ENCODE measurements at places on chromosomes 6 and 20.

DNA sequence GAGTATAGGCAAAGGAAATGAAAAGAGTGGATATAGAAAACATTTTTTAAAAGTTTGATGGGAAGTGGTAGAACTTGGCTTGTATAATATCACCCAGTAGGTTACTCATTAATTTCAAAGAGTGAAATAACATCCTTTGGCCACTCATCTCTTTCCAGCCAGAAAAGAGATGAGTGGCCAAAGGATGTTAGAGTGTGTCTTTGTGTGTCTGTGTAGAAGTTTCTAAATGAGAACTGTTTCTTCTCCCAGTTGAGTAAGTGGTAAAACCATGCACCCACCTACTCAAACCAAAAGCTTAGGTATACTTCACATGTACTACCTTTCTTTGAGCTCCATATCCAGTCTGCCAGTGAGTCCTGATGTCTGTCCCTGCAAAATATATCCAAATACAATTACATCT lies 47.7 kb upstream of the TMEM244 start:
- DNase-seq: no peak

- no peak for DNase-seq
Measured at GRCh38 chr6:26592649-26593048, 4.1 kb upstream of the ABT1 start.

DNA sequence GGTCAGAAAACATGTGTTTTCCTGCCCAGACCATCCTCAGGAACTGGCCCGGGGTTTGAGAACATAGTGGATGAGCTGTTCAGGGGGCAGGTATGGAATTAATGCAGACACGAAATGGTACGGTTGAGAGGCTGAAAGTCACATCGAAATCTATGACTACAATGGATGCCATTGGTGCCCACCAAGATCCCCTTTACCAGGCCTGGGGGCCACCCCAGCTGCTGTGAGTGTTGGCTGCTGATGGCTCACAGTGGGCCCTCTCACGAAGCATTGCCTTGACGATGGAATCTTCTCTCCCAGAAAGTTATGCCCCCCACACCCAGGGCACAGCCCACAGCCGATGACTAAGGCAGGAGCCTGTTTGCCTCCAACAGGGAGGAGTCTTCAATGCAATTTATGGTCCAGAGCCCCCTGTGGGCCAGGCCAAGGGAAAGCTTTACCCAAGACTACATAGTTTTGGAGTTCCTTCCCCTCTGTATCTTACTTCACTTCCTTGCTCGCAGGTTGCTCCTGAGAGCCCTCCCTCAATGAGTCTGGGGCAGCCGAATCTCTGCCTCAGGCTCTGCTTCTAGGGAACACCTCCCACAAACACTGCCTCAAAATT lies 92.6 kb downstream of the BFSP1 start:
- DNase-seq: no peak

DNA sequence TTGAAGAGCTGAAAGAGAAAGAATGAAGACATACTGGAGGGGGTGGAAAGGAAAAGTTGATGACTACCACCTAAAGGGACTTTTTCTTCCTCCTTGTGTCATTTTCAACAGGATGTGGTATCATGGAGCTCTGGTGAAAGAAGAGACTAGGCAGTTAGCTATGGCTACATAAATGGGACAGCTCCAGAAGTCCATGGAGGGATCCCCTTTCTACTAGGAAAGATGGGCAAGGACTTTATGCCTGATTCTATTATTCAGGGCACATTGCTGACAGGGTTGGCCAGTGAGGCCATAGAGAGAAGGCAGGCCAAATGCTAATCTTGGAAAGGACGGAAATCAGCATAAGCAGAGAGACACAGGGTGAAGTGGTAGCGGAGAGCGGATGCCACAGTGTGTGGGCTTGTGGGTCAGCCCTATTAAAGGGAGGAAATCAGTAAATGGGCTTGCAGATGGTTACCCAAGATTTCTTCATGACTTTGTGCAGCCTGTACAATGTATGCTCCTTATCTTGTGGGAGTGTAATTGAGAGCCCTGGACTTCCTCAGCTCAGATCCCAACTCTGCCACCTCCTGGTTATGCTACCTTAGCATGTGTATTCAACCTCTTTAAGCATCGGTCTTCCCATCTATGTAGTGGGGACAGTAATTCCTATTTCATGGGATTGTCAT lies 77.4 kb upstream of the TMEM170B start:
- peak; percentile 16 for DNase-seq

- DNase-seq: no peak
Measured at GRCh38 chr6:144119376-144119775, 24.0 kb upstream of the SF3B5 start.

DNA sequence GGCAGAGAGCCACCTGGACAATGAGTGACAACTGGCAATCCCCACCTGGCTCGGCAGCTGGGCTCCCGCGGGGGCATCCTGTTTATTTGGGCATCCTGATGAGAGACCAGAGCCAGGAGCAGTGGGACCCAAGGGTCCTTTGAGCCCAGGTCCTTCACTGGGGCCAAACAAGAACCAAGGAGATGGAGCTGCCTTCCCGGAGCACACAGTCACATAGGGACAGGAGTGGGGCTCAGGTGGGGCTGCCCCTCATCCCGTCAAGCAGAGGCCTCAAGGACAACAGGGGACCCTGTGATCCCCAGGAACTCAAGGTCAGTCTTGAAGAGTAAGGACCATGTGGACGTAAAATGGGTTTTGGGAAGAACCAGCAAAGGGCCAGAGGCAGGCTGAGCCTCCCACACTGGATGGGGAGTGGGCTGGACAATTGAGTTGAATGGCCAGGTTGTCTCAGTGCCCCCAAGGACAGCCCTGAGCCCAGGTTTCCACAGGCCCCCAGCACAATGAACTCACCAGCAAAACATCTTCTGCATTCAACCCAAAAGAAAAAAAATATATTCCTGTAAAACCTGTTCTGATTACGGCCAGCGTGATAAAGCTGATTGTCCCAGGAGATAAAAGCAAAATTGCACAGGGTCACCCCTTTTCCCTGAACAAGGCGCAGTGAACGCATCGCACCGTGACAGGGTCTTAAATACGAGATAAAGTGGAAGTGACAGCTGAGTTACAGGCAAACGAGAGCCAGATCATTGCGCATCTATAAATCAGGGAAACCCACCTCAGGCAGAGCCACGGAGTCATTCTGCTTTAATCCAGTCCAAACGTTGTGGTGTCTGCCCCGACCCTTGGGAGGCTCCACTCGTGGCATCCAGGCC lies 86.2 kb downstream of the ANKRD60 start:
- no peak for DNase-seq

DNA sequence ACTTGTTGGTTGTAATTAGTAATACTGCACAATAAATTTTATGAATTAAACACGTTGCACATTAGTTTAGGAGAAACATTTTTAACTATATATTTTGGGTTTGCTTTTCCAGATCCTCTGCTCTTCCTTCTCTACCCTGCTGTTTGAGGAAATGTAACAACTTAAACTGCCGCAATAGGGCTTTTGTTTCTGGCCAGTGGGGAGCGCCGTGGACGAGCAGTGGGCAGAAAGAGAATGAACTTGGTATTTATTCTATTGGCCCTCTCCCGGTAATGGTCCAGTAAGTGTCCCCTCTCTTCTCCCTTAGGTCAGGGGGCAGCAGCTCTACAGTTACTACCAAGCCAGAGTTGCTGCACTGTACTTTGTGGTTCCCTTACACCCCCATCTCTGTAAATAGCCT lies 35.2 kb upstream of the EPHA7 start:
- DNase-seq: no peak

- DNase-seq: no peak
Measured at GRCh38 chr20:36927704-36928103, 23.8 kb downstream of the SAMHD1 start.

DNA sequence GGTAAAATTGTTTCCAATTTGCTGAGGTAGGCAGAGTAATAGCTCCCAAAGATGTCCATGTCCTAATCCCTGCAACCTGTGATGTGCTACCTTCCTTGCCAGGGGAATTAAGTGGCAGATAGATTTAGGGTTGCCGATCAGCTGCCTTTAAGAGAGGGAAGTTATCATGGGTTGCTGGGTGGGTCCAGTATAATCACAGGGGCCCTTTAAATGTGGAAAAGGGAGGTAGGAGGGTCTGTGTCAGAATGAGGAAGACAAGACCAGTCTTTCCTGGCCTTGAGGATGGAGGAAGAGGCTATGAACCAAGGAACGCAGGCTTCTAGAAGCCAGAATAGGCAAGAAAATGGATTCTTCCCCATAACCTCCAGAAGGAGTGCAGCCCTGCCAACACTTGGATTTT lies 50.7 kb downstream of the CTCFL start:
- no peak for DNase-seq

GRCh38 chr6:50891290-50891689 lies 72.6 kb downstream of the TFAP2B start:
- DNase-seq: no peak

GRCh38 chr20:22716821-22717351 lies 132.5 kb upstream of the FOXA2 start:
- no peak for DNase-seq

- no peak for DNase-seq
Measured at GRCh38 chr6:131167773-131168172, 32.5 kb downstream of the AKAP7 start.

All from CD4-positive, alpha-beta T cell treated with Interleukin-21 for 1 hour (primary cell).